ENCODE measurements at places on chromosomes 4 and X.

DNA sequence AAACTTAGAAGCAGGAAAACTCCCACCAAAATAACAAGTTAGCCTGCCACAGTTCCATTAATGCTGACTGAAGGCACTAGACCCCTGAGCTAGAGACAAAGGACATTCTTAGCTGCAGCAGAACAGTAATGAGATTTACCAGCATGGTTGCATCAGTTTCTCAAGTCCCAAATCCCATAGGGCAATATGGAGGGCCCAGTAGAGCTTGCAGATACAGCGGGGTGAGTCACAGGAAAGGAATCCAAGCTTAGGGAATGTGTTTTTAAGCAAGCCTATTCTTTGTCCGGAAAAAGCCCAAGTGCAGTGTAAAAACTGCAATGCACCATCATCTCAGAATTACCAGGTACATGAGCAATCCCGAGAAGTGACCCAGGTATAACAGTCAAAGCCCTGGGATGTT, 51.3 kb upstream of the EXOC1L start:
- DNase-seq, result no peak

- DNase-seq, result no peak
These were observed 50.8 kb upstream of the C4orf50 start for GRCh38 chr4:6068986-6069385.

DNA sequence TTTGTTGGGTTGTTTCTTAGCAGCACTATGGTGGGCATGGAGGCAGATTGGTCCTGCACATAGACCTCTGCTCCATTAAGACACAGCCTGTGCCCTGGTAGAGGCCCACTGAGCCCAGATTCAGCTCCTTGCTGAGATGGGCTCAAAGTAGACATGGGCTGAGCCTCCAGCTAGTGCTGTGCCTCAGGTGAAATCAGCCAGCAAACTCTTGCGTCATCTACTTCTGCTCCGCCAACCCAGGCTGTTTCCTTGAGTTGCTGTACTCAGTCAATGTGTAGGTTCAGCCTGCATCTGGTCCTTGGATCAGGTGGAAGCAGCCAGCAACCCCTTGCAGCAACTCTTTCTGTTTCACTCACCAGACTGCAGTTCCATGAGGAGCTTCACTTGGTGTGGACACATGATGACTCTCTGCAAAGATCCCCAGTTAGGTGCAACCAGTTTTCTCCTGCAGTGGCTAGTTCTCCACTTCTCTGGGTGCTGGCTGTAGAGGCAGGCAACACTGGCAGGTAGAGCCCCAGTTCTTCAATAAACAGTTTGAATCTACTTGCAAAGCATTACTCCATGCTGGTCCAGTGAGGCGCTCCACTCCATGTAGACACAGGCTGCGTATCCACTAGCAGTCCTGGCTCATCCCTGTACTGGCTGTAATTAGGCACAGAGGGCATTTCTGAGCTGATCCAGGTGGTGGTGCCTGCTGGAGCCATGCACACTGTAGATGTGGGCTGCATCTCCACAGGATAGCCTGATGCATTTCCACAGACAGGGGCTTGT, 199.0 kb upstream of the MAMLD1 start:
- DNase-seq, result no peak

GRCh38 chrX:37677765-37678164, 7.8 kb upstream of the XK start:
- DNase-seq, result no peak

DNA sequence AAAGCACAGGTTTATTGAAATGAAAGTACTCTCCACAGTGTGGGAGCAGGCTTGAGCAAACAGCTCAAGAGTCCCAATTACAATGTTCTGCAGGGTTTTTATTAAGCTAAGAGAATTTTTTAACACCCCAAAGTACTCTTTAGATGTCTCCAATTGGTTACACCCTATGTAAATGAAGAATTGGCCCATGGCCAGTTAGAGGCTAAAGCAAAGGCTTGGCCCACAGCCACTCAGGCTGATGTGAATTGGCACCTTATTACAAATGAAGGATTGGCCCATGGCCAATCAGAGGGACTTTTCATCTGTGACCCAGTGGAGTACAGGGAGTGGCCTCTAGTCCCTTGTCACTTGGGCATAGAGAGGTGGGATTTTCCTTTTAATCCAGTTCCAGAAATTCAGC, 30.1 kb upstream of the IQCM start:
- DNase-seq, result no peak

DNA sequence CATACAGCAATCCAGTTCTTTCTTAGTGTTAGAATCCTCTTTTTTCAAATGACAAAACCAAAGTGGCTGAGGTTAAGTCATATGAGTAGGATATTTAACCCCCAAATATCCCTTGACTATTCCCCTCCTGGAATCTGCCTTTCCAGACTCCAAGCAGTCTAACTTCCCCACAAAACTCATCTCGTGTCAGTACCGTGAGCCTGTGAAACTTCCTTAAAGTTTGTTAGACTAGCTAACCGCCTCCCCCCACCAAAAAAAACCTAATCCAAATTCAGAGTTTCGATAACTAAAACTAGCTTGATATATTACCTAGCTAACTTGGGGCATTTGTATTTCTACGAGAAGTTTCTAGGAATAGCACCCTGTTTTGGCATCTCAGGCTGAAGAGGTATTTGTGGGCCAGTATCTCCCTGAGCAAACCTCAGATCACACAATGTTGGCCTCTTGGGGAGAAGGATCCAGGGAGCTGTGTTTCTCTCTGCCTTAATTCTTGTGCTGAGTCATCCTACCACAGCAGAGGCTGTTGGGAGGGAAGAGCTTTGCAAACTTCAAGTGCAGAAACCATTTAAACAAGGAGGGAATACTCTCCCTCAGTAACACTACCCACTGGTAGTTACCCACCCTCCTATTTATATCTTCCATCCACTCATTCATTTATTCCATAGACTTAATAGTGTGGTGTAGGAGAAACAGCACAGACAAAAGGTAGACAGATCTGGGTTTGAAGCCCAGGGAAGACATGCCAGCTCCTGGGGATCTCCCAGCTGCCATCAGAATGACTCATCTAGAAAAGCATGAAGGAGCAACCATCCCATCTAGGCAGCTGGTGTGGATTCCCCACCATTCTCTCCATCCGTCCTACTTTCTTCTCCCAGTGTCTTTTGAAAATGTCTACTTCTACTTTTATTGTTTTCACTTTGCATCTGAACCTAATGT, 39.3 kb upstream of the TXK start:
- no peak for DNase-seq

All from activated CD4-positive, alpha-beta T cell treated with anti-CD3 and anti-CD28 coated beads for 4 hours (primary cell).